ENCODE measurements at places on chromosomes 16 and 17. TPM values are rescaled to one million over a fixed set of nuclear protein-coding genes. Genes with fewer than 3 reads are reported as not detected.

Gene CACNG4
- total RNA-seq = 6.0 TPM

Gene KRT9
- not detected for total RNA-seq

Gene UTS2R
- total RNA-seq = not detected

Gene PRSS36
- total RNA-seq = 4.8 TPM

Gene MBTPS1
- 102 TPM for total RNA-seq

Gene CACNG5
- total RNA-seq = not detected

Gene LITAFD
- total RNA-seq = not detected

Gene MT1H
- 2.3 TPM for total RNA-seq

Gene PRSS21
- total RNA-seq = 0.90 TPM

Gene KRTAP3-1
- not detected for total RNA-seq

Gene CD300E
- 28.7 TPM for total RNA-seq

Gene FOXJ1
- 7.7 TPM for total RNA-seq

Gene CHST5
- total RNA-seq = 0.09 TPM

Gene SDK2
- 7.3 TPM for total RNA-seq

Gene TBC1D3I
- total RNA-seq = 0.58 TPM

Gene EPX
- total RNA-seq = not detected

Gene WNT9B
- 0.23 TPM for total RNA-seq

Measured in left lung (tissue), 14 donors.